RWPE2 (cell line): ENCODE measurements at places on chromosomes 2 and 18.

DNA sequence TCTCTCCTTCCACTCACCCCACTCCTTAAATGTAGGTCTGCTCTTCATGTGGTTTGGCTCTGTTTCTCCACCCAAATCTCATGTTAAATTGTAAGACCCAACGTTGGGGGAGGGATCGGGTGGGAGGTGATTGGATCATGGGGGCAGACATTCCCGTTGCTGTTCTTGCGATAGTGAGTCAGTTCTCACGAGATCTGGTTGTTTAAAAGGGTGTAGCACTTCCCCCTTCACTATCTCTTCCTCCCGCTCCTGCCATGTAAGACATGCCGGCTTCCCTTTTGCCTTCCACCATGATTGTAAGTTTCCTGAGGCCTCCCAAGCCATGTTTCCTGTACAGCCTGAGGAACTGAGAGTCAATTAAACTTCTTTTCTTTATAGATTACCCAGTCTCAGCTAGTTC lies 1044.5 kb upstream of the POU3F3 start:
- DNase-seq = no peak

- no peak for DNase-seq
Measured at GRCh38 chr2:48711343-48711742, 44.2 kb downstream of the LHCGR start.

- DNase-seq = peak; percentile 85
Measured at GRCh38 chr2:218894151-218894879, 13.7 kb downstream of the WNT10A start.

GRCh38 chr2:36482576-36483214 lies 115.3 kb downstream of the FEZ2 start:
- no peak for DNase-seq

DNA sequence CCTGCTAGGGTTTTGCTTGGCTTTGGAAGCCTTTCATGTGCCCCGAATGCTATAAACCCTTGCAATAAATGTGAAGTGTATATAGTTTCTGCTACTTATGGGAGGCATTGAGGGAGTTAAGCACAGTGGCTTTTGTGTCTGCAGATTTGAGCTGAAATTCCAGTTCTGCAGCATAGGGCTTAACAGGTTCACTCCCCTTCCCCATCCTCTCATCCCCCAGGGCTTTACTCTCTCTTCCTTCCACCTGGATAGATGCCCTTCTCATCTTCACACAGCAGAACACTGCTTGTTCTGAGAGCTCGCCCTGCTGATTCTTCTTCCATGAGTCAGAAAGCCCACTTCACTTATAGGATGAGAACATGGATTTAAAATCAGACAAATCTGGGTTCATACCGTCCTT lies 37.2 kb downstream of the SOX11 start:
- DNase-seq = no peak

- peak; percentile 82 for DNase-seq
Measured at GRCh38 chr2:11583840-11584524, 50.1 kb downstream of the GREB1 start.

DNA sequence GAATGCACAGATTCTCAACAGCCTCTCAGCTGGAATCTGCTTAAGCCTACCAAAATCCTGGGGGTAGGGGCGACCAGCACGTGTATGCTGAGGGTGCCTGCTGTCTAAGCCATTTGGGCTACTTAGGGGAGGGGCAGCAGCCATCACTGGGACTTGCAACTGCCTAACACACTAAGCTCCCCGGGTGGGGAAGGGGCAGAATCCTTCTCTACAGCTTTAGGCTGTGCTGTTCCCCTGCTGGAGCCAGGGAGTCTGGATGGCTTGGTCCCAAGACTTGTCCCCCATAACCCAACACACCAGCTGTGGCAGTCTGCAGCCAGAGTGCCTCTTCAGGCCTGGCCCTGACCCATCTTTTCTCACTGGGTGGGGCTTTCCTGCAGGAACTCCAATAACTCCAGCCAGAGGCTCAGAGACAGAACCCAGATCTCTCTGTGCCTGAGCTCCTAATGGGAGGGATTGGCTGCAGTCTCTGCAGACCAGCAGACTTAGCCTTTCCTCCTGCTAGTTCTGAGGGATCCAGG lies 305.4 kb upstream of the RND3 start:
- no peak for DNase-seq

GRCh38 chr2:62808554-62808953 lies 103.0 kb downstream of the EHBP1 start:
- no peak for DNase-seq

DNA sequence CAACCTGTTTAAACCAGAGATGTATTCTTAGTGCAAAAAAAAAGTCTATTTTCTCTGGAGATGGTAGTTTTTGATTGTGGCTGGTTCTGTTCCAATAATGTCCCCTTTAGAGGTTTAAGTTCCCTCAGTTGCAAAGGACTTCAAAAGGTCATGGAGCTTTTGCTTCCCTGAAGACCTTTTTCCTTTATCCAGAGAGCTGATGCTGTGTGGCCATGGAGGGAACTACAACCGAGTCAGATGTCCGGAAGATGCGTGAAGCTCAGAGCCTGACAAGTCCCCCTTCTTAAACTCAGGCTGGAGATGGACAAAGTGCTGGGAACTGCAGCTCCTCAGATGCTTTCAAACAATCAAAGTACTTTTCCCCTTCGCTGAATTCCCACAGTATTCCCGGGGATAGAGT lies 176.1 kb downstream of the TMEM18 start:
- DNase-seq = no peak

GRCh38 chr2:36367486-36367885 lies 11.9 kb downstream of the CRIM1 start:
- no peak for DNase-seq

- DNase-seq = no peak
Measured at GRCh38 chr2:196316050-196316430, 144.7 kb upstream of the STK17B start.

GRCh38 chr2:237593596-237594320 lies 3.2 kb upstream of the RAB17 start:
- DNase-seq = no peak

GRCh38 chr2:203905656-203906055 lies 30.9 kb upstream of the ICOS start:
- no peak for DNase-seq

GRCh38 chr2:190062053-190062452 lies 476 bp downstream of the MSTN start:
- DNase-seq = no peak

DNA sequence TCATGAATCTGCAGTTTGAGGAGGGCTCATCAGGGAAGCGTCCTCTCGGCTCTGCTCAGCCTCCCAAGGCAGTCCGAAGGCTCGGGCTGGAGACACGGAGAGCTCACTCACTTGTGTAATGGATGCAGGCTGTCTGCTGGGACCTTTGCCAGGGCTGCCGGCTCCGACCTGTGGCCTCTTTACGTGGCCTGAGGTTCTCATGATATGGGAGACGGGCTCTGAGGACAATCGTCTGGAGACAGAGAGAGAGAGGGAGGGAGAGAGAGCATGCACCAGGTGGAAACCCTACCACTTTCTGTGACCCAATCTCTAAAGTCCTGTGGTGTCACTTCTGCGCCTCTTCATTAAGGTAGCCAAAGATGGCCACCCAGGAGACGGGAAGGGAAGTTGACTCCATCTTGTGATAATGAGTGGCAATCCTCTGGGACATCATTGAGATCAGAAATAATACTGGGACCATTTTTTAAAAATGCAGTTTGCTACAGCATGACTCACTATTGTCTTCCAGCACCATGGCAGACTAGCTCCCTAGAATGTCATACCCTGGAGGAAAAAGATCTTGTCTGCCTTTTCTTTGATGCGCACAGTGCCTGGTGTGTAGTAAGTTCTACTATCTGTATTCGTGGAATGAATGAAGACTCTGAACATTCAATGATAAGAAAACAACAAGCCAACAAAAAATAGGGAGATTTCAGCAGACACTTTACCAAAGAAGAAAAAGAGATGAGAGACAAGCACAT lies 60.2 kb downstream of the CD8B2 start:
- DNase-seq = no peak

DNA sequence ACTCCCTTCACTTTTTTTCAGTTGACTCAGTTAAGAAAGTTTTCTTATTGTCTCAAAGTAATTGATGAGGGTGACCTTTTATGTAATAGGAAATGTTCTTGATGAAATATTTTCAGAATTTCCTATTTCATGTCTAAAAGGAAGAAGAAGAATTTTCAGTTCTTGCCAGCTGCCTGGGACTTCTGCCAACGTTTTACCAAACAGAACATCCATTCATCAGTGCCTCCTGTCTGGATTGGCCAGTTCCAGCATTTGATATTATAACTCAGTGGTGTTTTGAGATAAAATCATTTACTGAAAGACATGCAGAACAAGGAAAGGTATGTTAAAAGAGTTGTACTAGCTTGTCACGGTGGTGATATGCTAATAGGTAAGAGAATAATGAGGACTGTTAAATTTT lies 104.7 kb upstream of the MYO3B start:
- no peak for DNase-seq

- DNase-seq = no peak
Measured at GRCh38 chr2:16948053-16948452, 282.4 kb upstream of the CYRIA start.

- DNase-seq = peak; percentile 25
Measured at GRCh38 chr2:231929961-231930592, 3.9 kb upstream of the NPPC start.

DNA sequence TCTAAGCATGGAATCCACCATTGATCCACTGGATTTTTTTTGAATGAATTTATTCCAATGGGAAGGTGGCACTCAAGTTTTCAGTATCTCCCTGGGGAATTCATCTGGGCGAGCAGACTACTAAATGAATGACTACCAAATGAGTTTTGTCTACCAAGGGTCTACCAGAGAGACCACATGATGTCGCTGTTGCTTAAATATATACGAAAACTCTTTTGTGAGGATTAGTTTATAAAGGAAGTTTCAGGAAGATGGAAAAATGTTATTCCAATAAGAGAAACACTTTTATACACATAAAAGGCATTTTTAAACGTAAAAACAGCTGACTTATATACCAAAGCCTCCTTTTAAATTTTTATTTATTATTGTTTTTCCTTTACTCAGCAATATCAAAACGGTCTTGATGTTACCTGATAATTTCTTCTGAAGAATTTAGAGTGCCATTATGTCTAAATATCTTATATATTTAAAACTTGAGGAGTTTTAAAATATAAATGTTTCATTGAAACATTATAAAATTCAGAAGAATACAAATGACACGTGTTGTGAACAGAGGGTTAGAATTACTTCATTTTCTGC lies 139.7 kb downstream of the HRH4 start:
- DNase-seq = no peak

GRCh38 chr2:109275120-109276012 lies 146.4 kb downstream of the SH3RF3 start:
- no peak for DNase-seq

GRCh38 chr2:70930371-70931329 lies 5.0 kb upstream of the ATP6V1B1 start:
- DNase-seq = no peak

GRCh38 chr2:54038835-54039234 lies 68.0 kb upstream of the PSME4 start:
- no peak for DNase-seq
